ENCODE measurements at places on chromosomes 7 and 10.

- DNase-seq = no peak
Observed at GRCh38 chr7:75055830-75056772, 17.5 kb downstream of the RCC1L start.

GRCh38 chr10:1177936-1178335, 121.8 kb downstream of the WDR37 start:
- no peak for DNase-seq

DNA sequence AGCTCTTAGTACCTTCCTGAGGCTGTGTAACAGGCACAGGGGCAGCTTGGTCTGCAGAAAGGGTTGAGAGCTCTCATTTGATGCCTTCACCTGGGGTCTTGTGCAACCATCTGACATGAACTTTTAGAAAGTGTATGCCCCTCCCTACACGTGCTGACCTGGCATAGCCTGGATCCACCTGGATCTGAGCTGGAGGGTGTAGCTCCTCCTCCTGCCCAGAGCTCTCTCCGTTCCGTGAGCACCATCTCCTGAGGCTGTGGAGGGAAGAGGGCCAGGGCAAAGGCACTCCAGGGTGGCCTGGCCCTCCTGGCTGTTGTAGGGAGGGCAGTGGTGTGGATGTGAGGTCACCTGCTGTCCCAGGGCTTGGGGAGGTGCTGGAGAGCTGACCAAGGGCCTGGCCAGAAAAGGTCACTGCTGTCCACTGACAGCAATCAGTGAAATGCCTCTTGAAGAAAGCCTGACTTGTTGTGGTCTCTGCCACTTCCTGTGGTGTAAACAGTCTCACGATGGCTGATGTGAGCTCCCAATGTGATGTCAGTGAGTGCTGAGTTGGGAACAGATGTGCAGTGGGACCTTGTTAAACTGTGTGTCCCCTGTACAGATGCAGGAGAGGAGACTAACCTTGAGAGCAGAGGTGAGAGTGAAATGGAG, 23.0 kb downstream of the AMZ1 start:
- DNase-seq = no peak

- DNase-seq = no peak
Observed at GRCh38 chr10:27660268-27660667, 85.4 kb downstream of the MKX start.

GRCh38 chr10:16116404-16117304, 256.3 kb upstream of the MINDY3 start:
- DNase-seq = no peak

- DNase-seq = no peak
Observed at GRCh38 chr7:99679032-99679399, 780 bp downstream of the CYP3A5 start.

DNA sequence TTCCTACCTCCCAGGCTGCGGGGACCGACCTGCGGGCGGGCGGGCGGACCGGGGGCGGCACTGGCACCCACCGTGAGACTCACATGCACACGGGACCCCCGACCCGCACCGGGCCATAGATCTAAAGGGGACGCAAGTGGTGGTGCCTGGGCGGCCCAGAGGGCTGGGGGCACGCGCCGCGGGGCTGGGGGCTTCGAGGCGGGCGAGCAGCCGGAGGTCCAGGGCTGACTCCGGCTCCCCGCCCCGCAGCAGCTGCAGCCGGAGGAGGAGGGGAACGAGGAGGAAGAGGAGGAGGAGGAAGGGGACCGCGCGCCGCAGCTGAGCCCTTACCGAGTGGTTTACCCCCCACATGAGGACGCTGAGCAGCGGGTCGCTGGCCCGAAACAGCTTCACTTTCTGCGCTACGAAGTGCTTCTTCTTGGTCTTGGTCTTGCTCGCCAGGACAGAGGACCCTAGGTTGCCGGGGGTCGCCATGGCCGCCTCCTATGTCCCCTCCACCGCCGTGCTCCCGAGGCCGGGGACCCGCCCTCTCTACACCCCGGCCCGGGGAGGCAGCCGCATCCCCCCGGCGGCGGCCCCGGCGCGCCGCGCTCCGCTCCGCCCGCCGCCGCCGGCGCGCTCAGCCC, 412 bp downstream of the PIP4K2A start:
- peak; percentile 21 for DNase-seq

DNA sequence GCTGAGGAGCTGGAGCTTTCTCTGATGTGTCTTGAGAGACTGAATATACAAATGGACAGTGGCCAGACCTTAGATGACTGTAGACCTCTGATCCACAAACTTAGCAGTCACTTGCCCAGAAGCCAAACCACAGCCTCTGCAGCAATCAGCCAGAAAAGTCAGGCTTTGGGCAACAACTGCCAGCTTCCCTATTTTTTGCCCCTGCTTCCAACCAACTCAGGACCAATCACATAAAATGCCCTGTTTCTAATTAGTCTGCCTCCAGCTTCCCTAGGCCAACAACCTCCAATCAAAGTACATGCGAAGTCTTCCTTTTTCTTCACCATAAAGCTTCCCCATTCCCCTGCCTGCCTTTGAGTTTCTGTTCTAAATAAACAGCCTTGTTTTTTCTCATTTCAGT, 37.8 kb upstream of the CACUL1 start:
- DNase-seq = no peak

DNA sequence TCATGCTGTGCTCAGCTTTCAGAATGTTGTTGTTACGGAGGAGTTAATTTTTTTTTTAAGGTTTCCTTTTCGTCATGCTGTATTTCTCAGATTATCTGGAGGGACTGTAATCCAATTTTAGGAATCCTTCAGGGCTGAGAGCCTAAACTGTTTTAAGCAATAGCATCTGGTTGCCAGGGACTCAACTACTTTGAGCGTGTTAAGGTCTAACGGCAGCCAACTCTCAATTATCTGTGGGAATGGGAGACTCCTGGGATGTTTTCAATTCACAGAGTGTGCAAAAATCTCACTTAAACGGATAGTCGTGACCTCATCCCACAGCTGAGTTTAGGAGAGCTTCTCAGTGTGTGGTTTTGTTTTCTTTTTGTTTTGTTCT, 291.7 kb downstream of the AUTS2 start:
- DNase-seq = no peak

DNA sequence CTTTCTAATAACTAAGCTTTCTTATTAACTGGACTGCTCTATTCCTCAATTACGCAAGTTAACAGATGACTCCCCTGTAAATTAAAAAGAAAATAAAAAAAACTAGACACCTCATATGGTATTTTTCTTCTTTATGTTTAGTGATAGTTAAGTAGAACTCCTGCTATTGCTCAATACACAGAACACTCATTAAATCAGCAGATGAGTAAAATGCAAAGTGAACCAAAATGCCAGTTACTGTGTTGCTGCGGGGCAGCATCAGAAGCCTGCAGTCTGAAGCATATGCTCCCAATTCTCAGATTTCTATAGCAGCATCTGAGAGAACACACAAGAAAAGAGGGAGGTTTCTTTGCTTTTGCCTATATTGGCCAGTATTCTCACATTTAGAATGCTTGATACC, 28.4 kb downstream of the CDK6 start:
- DNase-seq = no peak

DNA sequence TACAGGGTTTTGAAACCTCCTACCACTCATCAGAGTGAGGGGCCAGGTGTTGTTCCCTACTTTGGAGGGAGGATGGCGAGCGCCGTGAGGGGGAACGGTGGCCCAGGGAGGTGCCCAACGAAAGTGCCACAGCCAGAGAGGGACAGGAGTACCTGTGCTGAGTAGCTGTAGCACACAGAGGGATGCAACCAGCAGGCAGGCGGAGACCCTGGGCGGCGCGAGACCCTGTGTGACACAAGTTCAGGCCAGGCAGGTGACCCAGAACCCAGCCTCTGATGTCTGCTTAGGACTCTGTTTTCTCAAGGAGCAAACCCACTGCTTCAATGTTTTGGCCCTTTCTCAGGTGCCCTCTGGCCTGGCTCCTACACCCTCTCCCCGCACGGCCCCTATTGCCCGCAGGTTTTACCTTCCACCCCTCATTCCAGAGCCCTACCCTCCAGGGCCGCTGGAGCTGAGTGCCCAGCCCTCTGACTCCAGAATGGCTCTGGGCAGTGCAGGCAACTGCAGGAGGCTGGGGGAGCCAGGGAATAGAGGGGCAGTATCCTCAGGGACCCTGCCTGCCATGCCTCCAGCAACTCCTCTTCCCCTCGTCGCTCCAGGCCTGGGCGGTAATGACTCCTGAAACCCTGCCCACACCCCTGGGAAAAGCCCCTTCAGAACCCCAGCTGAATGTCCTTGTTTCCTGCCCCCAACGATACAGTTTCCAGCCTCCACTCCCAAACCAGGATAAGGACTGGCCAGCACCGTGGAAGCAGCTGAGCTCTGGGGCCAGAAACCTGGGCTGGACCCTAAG, 164.1 kb upstream of the RHEB start:
- no peak for DNase-seq

DNA sequence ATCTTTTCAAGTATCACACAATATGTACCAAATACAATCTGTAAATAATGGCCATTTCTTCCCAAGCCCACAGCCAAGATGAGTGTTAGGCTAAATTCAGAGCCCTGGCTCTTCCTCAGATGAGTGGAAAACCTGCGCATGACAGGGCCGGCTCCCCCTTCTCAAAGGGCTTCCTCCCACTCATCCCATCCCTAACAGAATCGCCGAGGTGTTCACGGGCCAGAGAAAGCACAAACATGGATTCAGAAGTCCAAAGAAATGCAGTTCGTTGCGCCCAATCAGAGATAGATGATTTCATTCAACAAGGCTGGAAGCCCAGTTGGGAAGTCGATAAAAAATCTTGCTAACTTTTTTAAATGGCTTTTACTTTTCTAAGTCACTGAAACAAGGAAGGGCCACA, 121.8 kb downstream of the UBE2H start:
- DNase-seq = no peak

DNA sequence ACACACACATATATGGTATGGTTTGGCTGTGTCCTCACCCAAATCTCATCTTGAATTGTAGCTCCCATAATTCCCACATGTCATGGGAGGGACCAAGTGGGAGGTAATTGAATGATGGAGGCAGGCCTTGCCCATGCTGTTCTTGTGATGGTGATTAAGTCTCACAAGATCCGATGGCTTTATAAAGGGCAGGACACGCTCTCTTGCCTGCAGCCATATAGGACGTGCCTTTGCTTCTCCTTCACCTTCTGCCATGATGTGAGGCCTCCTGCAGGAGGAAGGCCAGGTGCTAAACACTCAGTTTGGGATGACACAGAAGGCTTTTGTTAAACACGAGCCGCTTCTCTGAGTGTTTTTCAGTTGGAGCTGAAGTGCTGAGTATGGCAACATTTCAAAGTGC, 205.3 kb upstream of the KLF6 start:
- DNase-seq = no peak

DNA sequence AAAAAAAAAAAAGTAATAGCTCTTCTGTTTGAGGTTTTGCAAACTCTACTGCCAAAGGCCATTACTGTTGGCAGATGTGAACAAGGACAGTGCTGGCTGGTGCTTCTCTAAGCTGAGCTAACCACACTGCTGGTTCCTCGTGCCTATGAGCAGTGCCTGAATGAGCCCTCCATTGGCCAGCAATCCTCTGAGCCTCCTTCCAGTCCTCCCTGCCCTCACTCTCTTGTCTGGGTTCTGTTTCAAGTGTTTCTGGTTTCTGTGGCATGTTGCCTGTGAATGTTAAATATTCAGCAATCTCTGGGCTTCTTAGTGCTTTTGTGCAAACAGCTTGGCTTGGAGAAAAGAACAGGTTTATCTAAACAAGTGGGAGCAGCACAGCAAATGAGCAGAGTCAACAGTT, 161.3 kb upstream of the AUTS2 start:
- DNase-seq = no peak

GRCh38 chr10:74924251-74924963, 98.0 kb downstream of the KAT6B start:
- DNase-seq = no peak

DNA sequence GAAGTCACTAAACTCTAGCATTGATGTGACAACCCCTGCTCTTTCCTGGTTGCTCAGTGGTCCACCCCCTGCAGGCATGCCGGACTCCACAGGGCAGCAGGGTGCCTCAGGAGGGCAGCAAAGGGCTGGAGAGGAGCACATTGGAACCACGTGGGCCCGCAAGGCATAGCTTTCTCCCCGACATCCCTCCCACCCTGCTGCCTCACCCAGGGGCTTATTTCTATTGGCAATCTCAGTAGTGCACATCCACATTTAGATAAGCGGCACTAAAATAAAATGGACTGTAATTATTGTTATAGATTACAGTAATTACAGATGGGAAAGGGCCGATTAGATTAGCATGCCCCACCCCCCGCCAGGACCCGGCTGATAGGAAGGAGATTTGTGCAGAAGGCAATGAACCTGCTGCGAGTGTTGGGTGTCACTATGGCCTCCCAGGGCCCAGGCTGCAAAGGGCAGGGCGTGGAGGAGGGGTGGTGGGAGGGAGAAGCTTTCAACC, 580.1 kb downstream of the GRID1 start:
- DNase-seq = no peak

- DNase-seq = no peak
Observed at GRCh38 chr7:24956021-24956420, 24.0 kb downstream of the OSBPL3 start.

DNA sequence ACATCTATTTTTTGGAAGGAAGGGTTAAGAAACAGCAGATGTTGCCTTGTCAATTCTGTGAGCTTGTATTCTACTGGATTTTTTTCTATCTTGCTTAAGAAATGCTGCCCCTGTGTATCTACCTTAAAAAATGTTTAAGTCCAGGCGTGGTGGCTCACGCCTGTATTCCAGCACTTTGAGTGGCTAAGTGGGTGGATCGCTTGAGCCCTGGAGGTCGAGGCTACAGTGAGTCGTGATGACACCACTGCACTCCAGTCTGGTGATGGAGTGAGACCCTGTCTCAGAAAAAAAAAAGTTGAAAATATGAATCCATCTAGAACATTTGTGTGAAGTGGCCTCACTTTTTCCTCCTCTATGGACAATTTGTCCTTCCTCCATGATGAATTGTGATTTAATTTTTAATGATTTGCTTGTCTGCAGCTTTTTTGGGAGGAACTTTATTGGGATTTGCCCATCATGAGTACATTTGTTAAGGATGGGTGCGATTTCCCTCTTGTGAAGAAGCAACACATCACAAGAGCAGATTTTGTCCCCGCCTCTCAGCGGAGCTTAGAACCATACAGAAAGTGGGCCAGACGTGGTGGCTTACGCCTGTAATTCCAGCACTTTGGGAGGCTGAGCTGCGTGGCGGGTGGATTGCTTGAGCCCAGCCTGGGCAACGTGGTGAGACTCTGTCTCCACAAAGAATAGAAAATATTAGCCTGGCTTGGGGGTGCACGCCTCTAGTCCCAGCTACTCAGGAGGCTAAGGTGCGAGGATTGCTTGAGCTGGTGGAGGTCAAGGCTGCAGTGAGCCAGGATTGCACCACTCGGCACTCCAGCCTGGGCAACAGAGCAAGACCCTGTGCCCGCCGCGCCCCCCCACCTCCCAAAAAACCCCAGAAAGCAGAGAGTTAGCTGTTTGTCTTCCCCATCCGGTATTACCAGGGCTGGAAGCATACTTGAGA, 57.7 kb downstream of the DNAJB6 start:
- no peak for DNase-seq

- no peak for DNase-seq
Observed at GRCh38 chr10:108005627-108006026, 841.1 kb upstream of the SORCS1 start.

Measured in activated CD4-positive, alpha-beta T cell treated with anti-CD3 and anti-CD28 coated beads, Interleukin-2, amount 50 U/mL, for 4 hours (primary cell).